ENCODE measurements at places on chromosomes 6 and 20.

DNA sequence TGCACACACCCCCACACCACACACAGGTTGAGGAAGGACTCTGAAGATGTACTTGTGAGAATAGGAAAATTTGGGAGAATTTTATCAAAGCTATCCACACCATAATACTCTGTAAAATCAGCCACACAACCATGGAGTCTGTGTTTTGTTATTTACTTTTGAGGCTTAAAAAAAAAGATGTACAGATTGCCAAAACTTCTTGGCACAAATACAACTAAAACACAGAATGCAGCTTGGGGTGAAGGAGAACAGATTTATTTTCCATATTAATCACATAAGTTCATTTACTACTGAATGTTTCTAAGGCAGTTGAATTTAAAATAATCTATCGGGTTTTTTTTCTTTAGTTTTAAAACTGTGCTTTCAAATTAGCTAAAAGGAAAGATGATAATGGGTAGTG lies 32.8 kb upstream of the KCNQ5 start:
- no peak for DNase-seq

DNA sequence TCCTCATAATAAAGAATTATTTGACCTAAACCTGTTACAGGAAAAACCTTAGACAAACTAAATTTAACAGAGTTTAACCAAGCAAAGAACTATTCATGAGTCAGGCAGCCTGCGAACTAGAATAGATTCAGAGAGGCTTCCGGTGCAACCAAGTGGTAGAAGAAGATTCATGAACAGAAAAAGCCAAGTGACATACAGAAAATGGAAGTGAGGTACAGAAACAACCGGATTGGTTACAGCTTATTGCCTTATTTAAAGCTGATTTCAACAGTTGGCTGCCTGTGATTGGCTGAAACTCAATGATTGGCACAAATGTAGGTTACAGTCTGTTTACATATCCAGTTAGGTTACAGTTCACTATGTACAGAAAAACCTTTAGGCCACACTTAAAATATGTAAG lies 10.1 kb downstream of the PPP1R3G start:
- DNase-seq = no peak

DNA sequence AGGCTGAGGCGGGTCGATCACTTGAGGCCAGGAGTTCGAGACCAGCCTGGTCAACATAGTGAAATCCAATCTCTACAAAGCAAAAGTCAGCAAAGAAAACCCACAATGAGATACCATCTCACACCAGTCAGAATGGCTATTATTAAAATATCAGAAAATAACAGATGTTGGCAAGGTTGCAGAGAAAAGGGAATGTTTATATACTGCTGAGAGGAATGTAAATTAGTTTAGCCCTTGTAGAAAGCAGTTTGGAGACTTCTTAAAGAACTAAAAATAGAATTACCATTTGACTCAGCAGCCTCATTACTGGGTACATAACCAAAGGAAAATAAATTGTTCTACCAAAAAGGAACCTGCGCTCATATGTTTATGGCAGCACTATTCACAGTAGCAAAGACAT lies 16.7 kb upstream of the GCM1 start:
- DNase-seq = no peak

DNA sequence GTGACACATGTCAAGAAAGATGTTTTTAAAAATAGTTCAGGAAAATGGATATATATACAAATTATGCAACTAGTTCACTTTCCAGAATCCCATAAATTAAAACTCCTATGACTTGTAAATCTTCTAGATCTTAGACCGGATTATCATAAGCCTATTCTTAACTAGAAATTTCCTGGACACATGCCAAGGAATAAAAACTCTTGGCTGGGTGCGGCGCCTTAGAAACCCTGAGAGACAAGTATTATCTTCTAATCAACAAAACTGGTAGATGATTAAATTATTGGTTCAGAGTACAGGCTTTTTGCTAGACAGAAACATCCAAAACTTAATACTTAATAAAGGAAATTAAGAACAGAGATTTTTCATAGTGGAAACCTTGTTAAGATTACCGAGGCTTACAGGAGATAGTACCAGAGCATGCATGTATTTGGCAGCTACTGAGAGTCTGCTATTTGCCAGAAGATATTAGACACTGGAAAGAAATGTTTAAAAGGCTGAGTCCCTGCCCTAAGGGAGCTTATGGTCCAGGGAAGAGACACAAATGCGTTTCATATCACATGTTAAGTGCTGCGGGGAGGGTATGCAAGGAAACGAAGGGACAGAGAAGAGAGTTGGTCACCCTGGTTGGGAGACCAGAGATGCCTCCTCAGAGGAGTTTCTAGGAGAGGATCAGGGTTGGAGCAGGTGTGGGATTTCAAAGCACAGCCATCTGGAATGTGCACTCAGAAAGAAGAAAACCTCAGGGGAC lies 46.5 kb upstream of the IFNGR1 start:
- DNase-seq = no peak

DNA sequence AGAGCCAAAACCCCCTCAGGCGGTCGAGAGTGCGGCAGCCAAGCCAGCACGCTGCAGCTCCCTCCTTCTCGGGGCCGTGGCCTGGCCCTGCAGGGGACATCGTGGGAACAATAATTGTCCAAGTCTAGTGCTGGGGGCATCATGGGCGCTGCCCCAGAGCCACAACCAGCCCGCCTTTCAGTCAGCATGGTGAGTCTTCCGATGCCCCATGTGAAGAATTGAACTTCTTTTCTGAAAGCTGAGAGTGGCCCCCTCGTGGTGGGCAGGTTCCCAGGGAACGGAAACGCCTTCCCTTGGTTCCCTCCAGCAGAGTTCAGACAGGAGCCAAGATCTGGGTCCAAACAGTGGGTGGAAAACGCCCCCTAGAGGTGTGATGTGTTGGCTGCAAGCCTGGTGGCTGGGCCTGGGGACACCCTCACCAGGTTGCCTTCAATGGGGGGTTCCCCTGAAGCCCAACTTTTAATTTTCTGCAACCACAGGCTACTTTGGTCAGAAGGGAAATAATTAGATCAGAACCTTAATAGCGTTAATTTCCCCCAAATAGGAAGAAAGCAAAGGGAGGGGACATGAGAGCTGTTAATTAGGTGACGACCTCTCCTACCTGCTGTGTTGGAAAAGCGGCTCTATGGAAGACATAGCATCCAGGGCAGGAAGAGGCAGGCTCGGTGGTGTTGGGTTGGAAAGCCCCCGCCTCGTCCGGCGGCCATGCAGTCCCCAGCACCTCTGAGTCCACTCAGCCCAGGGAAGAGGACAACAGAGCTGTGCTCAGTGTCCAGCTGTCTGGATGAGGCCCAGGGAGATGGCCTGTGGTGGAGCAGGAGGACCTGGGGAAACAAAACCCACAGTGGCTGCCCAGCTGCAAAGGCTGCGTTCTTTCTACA lies 4.7 kb upstream of the MRGBP start:
- DNase-seq = peak; percentile 97

DNA sequence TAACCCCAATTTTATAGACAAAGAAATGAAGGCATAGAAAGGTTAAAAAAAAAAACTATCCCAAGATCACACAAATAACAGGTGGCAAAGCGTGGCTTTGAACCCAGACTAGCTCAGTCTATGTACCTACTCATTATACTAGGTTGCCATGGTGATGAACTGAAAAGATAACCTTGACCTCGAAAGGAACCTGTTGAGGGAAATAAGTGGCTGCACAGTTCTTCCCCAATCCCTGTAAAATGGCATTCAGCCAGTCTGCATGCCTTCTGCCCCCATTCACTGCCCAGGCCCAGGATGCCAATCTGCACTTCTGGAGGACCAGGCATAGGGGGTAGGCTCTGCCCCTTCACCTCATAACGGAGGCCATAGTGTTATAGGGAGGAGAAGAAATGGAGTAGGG lies 295.2 kb downstream of the PTPRT start:
- no peak for DNase-seq

DNA sequence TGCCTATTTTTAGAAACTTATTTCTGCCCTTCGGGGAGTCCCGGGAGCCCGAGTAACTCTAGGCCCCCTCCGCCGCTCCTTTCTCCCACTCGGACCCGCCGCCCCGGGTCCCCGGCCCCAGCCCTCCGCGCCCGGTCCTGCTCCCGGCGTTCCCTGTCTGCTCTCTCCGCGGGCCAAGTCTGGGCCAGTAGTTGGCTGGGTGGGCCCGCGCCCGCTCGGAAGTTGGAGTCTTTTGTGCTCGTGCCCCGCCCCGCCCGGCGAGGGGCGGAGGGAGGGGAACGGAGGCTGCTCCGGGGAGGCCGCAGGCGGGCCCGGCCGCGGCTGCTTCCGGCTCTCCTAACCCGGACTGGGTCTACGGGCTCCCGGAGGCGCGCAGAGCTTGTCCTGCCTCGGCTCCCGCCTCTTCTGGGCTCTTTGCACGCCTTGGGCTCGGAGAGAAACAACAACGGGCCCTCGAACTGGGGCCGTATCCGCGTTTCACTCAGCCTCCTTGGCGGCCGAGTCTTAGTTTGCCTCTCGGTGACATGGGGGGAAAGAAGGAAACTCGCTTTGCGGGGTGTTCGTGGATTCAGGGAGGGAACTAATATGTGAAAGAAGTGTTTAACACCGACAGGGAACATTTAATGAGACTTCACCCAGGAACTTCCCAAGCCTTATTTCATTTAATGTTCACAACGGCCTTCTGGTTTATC lies 657 bp downstream of the RALY start:
- DNase-seq = peak; percentile 68

- DNase-seq = no peak
These were observed 3.1 kb upstream of the HINT3 start for GRCh38 chr6:125953502-125953875.

DNA sequence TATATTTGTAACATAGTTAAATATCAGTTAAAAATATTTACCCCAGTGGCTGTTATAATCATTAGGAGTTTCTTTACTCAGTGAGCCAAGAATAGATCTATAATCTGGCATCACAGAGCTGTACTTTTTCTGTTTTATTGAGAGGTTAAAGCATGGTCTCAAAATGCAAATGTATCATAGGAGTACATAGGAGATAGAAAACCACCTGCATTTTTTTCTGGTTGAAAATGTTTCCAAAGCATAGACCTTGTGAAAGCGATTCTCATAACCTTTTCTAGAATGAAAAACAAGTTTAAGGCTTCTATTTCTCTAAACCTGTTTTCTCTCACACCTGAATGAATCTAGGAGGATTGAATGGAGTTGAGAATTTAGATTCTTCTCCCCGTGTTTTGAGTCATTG lies 14.4 kb downstream of the KCNQ5 start:
- DNase-seq = no peak

DNA sequence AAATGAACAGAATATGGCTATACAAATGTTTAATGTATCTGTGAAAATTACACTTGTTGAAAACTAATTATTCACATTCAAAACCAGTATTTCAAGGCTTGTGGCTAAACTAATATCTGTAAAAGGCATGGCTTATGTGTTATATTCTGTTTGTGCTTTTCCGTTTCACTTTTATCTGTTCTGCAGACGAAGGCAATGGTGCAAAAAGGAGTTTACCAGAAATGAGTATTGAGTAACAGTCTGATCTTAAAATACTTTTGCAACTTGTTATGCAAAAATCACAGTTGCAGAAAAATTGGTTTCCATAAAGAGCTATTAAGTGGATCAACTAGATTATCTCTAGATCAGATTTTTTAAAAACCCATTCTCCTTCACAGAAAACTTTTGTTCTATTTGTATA lies 9.4 kb upstream of the STX11 start:
- DNase-seq = no peak

GRCh38 chr6:7543789-7544424 lies 2.4 kb downstream of the DSP start:
- no peak for DNase-seq

- no peak for DNase-seq
These were observed 81.9 kb downstream of the LYRM4 start for GRCh38 chr6:5178806-5179205.

DNA sequence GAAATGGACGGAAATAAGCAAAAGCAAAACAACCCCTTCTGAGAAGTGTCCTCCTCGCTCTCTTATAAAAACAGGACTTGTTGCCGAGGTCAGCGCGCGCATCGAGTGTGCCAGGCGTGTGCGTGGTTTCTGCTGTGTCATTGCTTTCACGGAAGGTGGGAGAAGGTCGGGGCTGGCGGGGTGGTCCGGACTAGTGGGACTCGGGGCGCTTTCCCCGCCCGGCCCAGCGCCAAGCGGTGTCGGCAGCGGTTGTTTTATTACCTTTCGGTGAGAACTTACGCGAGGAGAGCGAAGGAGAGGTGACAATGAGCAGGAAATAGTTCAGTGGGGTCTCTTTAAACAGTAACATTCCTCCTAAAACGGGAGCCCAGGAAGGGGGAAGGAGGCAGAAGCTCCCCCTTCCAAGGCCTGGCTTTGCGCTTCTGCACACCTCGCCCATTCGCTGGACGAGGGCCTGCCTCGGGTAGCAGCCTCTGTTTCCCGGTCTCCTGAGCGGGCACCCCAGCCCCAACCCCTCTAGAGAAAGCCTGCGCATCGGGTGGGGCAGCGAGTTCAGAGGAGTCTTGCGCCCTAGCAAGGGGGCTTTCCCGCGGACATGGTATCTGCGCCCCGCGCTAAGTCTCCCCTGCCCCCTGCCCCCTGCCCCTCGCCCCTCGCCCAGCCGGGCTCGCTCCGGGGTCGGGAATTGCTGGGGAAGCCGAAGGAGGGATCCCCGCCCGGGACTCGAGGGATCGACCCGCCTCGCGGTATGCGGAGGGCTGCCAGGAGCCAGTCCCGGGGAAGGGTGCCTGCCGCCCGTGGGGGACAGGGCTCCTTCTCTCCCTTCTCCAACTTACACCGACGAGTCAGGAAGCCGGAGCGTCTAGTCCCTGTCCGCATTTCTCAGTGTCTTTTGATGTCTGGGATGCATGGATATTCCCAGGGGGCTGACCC lies 1.2 kb upstream of the TBXT start:
- DNase-seq = no peak

DNA sequence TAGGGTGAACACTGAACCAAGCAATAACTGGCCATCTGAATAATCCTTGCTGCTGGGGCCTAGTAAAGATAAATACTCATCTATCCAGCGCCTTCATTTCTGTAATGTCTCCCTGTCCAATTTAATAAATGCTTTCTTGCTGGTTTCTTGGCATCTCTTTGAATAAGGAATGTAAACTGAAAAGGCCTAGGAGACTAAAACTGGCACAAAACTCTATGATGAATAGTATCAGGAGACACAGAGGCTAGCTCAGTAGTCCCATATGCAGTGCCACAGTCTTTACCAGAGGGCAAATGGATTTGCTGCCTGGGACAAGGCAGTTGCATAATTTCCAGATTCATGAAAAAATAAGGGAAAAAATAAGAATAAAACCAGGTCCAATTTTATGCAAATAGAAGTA lies 324.4 kb downstream of the CENPW start:
- no peak for DNase-seq

- DNase-seq = no peak
These were observed 53.1 kb upstream of the TMEM170B start for GRCh38 chr6:11484441-11484840.

DNA sequence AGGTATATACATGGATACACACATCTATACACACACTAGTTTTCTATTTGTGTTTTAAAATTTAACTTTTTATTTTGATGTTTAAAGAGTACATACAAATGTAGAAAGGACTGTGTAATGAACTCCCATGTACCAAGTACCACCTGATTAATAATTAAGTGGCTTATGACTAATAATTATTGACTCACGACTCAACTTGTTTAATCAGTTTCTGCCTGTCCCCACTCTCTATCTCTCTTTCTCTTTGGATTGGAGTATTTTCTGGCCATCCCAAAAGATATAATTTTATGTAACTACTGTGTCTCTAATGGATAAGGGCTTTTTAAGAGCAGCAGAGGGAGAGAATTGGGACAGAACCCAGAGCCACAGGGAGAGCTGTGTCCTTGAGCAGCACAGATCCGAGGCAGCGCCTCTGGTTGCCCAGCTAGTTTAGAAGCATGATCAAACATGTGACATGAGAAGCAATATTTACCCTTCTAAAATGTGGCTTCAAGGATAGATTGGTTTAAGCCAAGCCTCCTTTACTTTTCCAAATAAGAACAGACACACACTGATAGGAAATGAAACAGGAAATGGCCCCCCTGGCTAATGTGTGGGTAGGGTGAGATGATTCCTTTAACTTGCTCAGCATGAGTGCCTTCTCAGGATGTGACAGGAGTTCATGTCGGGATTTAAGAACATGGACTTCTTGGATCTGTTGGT lies 81.0 kb downstream of the ERMARD start:
- DNase-seq = no peak
